ENCODE measurements at places on chromosomes 13 and 19.
A peak's percentile ranks its signal among the peaks of the same experiment; 100 is the strongest.

GRCh38 chr13:114078461-114079451 lies 53.7 kb downstream of the RASA3 start:
- H3K4me3 ChIP-seq: no peak overlapping the region
- H3K36me3 ChIP-seq: peaks cover 16% of the 10 kb centered on the region
- no peak for DNase-seq

DNA sequence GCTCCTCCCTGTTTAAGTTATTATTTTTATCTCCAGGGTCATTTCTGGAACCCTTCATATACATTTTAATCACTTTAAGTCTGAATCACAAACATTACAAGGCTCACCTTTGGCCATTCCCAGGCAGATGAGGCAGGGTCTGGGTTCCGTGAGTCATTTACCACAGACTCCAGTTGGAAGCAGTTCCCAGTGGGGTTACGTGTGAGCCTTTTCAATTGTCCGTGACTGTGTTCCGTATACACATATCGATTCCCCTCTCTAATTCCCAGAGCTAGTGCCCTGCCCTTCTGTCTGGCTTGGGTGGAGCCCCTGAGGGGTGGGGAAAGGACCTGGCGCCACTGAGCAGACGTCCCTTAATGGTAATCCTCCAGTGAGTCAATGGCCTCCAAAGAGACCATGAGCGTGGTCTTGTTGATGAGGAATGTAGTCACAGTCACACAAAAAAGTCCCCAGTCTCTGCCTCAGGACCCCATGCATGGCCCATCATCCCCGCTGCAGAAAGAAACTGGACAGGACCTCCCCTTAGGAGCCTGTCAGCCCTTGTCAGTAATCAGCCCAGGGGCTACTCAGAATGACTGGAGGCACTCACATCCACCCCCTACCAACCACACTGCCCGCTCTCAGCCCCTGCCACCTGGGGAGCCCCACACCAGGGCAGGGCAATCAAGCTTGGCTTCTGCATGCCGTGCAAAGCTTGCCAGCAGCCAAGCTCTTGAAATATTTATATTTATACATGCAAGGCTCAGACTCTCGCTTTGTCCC lies 144.4 kb downstream of the ZIC5 start:
- no peaks in the 10 kb centered on the region for H3K36me3 ChIP-seq
- H3K4me1 ChIP-seq: no peaks in the 10 kb centered on the region
- H3K27ac ChIP-seq: no peak overlapping the region

DNA sequence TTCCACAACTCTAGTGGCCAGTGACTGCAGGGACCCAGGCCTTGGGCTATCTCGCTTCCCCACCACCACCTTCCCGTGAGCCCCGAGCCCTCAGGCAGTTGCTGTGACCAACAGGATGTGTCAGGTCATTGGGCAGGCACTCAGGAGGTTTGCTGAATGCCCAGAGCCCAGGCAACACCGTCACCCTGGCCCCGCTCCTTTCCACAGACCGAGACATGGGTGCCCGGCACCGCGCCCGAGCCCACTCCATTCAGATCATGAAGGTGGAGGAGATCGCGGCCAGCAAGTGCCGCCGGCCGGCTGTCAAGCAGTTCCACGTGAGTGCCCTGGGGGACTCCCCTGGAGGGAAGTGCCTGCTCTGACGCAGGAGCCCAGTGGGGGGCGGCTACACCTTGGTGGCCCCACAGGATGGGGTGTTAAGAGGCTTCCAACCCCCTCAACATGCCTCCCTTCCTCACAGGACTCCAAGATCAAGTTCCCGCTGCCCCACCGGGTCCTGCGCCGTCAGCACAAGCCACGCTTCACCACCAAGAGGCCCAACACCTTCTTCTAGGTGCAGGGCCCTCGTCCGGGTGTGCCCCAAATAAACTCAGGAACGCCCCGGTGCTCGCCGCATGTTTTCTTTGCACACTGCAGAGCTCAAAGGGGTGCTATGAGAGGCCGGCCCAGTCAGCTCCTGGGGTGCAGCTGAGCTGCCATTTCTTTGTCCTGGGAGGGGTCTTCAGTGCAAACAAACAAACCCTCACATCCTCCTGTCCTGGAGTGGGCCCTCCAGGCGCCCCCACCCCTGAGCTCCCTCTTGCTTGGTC lies 3.2 kb downstream of the RPL18A start:
- peak overlapping the region; percentile 67 for H3K4me3 ChIP-seq
- peaks cover 62% of the 10 kb centered on the region for H3K36me3 ChIP-seq
- no peaks in the 10 kb centered on the region for H3K27me3 ChIP-seq
- DNase-seq: no peak
- peak overlapping the region; percentile 73 for H3K27ac ChIP-seq

DNA sequence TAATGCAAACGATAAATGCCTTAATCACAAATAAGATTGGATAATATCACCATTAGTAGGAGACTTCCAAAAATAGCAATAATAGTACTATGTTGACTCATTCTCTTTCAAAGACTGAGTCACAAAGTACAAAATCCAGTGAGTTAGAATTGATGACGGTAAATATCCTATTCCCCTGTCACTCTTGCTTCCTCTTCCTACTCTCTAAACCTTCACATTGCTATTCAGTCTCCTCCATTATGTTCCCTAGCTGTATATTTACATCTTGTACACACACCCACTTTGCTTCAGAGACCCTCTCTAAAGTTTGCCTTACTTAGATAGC lies 26.3 kb upstream of the INTS6 start:
- peaks cover 2% of the 10 kb centered on the region for H3K4me1 ChIP-seq
- no peak overlapping the region for H3K27ac ChIP-seq
- DNase-seq: no peak
- no peaks in the 10 kb centered on the region for H3K27me3 ChIP-seq
- no peaks in the 10 kb centered on the region for H3K36me3 ChIP-seq

DNA sequence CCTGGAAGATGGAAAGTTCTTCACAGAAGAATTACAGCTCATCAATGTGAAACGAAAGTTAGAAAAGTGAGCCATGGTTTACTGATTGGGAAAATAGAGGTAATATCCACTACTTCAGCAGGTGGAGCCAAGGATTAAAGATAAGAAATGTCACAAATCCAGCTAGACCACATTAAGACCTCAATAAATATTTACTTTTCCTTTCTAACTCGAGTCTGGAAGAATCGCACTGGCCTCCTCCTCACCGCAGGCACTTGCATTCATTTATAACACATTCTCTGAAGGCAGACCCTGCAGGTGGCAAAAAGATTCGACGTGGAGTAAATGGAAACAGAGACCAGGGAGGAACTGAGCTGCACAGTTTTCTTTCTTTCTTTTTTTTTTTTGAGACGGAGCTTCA lies 7.4 kb downstream of the SLC35E1 start:
- no peak for DNase-seq
- H3K4me1 ChIP-seq: peaks cover 25% of the 10 kb centered on the region
- peak overlapping the region; percentile 58 for H3K27ac ChIP-seq
- no peak overlapping the region for H3K4me3 ChIP-seq

DNA sequence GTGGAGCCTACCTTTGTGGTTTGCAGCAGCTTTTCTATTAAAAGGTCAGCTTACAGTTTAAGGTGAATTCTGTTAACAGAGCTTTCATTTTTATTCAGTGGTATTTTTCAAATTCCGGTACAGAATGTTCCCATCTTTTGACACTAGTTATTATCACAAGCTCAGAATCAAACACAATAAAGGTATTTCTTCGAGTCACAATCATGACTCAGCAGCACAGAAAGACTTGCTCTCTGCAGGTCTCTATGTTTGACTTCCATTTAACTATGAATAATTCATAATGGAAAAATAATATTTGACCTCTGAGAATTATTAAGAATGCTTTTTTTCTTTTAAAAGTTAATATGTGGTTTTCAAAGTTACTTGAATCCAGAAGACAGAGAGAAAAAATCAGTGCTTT lies 28.2 kb downstream of the DACH1 start:
- H3K4me1 ChIP-seq: peaks cover 4% of the 10 kb centered on the region
- H3K27me3 ChIP-seq: no peaks in the 10 kb centered on the region
- H3K27ac ChIP-seq: no peak overlapping the region
- H3K4me3 ChIP-seq: no peak overlapping the region

DNA sequence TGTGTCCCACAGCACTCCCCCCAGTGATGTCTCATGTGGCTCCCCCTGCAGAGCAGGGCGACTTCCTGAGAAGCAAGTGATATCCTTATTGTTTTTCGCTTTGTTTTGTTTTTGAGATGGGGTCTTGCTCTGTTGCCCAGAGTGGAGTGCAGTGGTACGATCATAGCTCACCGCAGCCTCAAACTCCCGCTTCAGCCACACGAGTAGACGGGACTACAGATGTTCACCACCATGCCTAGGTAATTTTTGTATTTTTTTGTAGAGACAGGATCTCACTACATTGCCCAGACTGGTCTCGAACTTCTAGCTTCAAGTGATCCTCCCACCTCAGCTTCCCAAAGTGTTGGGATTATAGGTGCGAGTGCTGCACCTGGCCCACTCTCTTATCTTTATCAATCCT lies 5.0 kb downstream of the CEP89 start:
- H3K4me1 ChIP-seq: peaks cover 3% of the 10 kb centered on the region
- no peaks in the 10 kb centered on the region for H3K27me3 ChIP-seq
- no peak overlapping the region for H3K4me3 ChIP-seq
- DNase-seq: no peak

- H3K27ac ChIP-seq: no peak overlapping the region
- DNase-seq: no peak
- H3K27me3 ChIP-seq: no peaks in the 10 kb centered on the region
- H3K4me3 ChIP-seq: no peak overlapping the region
- no peaks in the 10 kb centered on the region for H3K4me1 ChIP-seq
Measured at GRCh38 chr13:114089751-114090400, 42.5 kb downstream of the RASA3 start.

DNA sequence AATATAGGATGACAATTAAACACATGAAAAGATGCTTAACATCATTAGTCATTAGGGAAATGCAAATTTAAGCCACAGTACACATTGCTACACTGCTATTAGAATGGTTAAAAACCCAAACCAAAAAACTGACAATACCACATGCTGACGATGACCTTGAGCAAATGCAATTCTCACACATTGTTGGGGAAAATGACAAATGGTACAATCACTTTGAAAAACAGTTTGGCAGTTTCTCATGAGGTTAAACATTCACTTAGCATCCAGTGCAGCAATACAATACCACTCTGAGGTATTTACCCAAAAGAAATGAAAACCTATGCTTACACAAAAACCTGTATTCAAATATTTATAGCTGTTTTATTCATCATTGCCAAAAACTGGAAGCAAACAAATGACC lies 11.3 kb downstream of the FLT3 start:
- no peak overlapping the region for H3K4me3 ChIP-seq
- no peaks in the 10 kb centered on the region for H3K4me1 ChIP-seq
- no peak overlapping the region for H3K27ac ChIP-seq
- H3K27me3 ChIP-seq: peaks cover 19% of the 10 kb centered on the region
- H3K36me3 ChIP-seq: no peaks in the 10 kb centered on the region
- DNase-seq: no peak

DNA sequence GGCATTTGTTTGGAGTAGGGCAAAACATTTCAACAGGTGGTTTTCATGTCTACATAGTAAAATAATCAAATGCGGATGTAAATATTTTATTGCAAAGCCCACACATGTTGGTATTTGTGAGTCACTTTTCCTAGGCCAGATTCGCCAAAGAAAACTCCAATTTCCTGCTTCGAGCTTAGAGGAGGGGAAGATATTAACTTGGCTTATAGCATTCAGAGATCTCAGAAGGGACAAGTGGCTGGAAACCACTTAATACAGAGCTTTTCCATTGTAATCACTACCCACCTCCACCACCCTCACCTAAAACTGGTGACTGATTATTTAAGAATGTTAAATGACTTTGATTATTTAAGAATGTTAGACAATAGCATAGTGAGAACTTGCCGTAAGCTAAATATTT lies 530.6 kb upstream of the SPRY2 start:
- H3K4me1 ChIP-seq: no peaks in the 10 kb centered on the region
- H3K4me3 ChIP-seq: no peak overlapping the region
- H3K27ac ChIP-seq: no peak overlapping the region

DNA sequence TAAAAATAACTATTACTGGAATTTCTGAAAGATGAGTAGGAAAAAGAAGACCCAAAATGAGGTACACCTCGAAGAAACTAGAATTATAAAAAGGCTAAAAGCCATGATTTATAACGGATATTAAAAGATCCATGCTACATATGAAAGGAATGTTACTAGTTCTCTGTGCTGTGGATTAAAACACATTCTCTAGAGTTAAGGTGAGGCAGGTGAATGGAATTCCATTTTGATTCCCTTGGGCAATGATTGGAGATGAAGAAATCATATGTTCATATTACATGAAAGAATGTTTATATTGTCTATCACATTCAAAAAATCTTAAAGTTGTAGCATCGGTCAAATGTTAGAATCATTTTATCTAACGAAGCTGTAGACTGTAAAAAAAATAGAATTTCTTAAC lies 783.7 kb downstream of the PCDH9 start:
- DNase-seq: no peak
- H3K27ac ChIP-seq: no peak overlapping the region
- no peaks in the 10 kb centered on the region for H3K27me3 ChIP-seq
- H3K4me3 ChIP-seq: no peak overlapping the region

GRCh38 chr13:27203854-27204253 lies 32.2 kb upstream of the USP12 start:
- H3K27me3 ChIP-seq: no peaks in the 10 kb centered on the region
- no peak overlapping the region for H3K4me3 ChIP-seq
- no peak for DNase-seq
- no peaks in the 10 kb centered on the region for H3K36me3 ChIP-seq
- H3K27ac ChIP-seq: no peak overlapping the region

DNA sequence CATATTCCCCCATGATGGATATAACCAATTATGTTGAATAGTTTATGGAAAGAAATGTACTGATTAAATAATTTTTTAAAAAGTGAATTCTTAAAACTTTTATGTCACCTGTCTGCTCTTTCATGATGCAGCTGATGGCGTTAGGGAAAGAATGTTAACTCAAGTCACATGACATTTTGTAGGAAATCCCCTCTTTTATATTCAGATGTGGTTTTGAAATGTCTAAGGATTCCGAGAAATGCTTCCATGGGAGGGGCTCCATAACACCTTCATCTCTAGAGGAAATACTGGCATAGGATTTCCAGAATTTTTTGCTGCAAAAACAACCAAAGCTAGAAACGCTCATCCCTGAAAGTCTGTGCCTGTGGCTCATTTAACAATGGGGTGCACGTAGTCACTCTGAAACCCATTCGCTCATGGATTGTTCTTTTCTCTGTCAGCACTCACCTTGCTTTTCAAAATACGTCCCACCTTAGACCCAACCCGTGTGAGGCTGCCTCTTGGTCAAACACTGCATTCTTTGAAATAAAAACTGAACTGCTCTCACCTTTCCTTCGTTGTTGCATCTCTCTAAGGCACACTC lies 288.9 kb downstream of the SHISA2 start:
- peaks cover 4% of the 10 kb centered on the region for H3K36me3 ChIP-seq
- H3K4me1 ChIP-seq: peaks cover 16% of the 10 kb centered on the region

DNA sequence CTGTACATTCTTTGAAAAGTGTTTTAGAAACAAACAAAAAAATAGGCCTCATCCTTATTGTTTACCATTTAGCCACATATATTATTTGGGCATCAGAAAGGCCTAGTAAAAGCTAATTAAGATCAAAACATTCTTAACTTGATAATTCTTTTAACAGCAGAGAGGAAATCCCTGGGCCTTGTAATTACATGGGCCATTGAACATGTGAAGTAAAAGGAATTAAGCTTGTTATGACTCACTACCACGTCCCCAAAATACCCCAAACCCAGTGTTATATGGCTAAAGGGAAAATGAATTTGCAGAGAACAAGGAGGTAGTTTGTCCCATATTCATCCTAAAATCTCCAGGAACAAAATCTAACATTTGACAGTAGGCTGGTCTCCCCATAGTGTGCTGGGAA lies 439.8 kb downstream of the ITGBL1 start:
- H3K27ac ChIP-seq: no peak overlapping the region
- no peak for DNase-seq
- no peak overlapping the region for H3K4me3 ChIP-seq
- H3K4me1 ChIP-seq: no peaks in the 10 kb centered on the region

- H3K27me3 ChIP-seq: peaks cover 12% of the 10 kb centered on the region
- peaks cover 7% of the 10 kb centered on the region for H3K4me1 ChIP-seq
Measured at GRCh38 chr13:42720113-42720857, 61.1 kb upstream of the FAM216B start.

Measured in activated T-helper 2 cell treated with anti-CD3 and anti-CD28 coated beads, Interferon-gamma antibody, Interleukin-2, Interleukin-4, amounts not matched to agents 10 μg/mL and 5 μg/mL and 100 μg/mL, durations not matched to agents 14 hours and 24 hours and 36 hours (primary cell).